Hepatocyte (in vitro differentiated cells): ENCODE measurements at places on chromosomes 2 and 18. TPM values are rescaled to one million over a fixed set of nuclear protein-coding genes. Genes with fewer than 3 reads are reported as not detected.

- H3K4me3 ChIP-seq = no peak overlapping the region
- H3K27ac ChIP-seq = peak overlapping the region; percentile 70
- DNase-seq = peak; percentile 85
- peaks cover 21% of the 10 kb centered on the region for H3K4me1 ChIP-seq
- H3K36me3 ChIP-seq = no peaks in the 10 kb centered on the region
Observed at GRCh38 chr2:43059183-43059897, 167.1 kb downstream of the ZFP36L2 start.

- no peak overlapping the region for H3K27ac ChIP-seq
- H3K36me3 ChIP-seq = no peaks in the 10 kb centered on the region
- H3K4me1 ChIP-seq = no peaks in the 10 kb centered on the region
- H3K27me3 ChIP-seq = no peaks in the 10 kb centered on the region
- H3K4me3 ChIP-seq = no peak overlapping the region
Observed at GRCh38 chr18:36809590-36810381, 19.0 kb downstream of the TPGS2 start.

- H3K27me3 ChIP-seq = no peaks in the 10 kb centered on the region
- peaks cover 9% of the 10 kb centered on the region for H3K4me1 ChIP-seq
- H3K4me3 ChIP-seq = peak overlapping the region; percentile 87
- peak overlapping the region; percentile 100 for H3K27ac ChIP-seq
- peak; percentile 63 for DNase-seq
- no peaks in the 10 kb centered on the region for H3K36me3 ChIP-seq
Observed at GRCh38 chr18:22167471-22168241, 1.7 kb upstream of the GATA6 start.

The TXNDC2 gene
- total RNA-seq = 0.08 TPM in 1 of 2 replicates, not detected in the other
